Tongue (tissue), 3 donors: ENCODE measurements at places on chromosomes 2 and 18. TPM values are rescaled to one million over a fixed set of nuclear protein-coding genes. Genes with fewer than 3 reads are reported as not detected.

The EIF2AK2 gene
- 31.2 TPM for total RNA-seq

The MYL1 gene
- total RNA-seq = 6,866 TPM

The AQP4 gene
- 37.6 TPM for total RNA-seq

DNA sequence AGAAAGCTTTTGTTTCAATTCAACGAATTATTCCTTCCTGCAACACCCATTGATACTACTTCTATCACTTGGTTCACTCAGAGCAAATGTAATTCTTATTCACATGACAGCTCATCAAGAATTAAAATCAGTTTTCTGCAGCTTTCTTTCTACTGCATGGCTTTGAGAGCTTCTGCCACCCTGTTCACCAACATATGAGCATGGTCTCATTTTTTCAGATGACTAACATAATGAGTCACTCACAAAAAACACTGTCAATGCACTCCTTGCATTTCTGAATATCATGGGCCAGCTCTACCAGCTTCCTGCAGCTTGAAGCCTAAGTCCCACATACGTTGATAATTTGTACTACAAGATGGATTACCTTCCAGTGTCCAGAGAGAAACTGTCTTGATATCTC, 342.9 kb downstream of the LRATD1 start:
- DNase-seq = no peak

The GORASP2 gene
- 37.6 TPM for total RNA-seq

GRCh38 chr2:129437725-129438124, 541.7 kb upstream of the RAB6C start:
- DNase-seq = peak; percentile 29

DNA sequence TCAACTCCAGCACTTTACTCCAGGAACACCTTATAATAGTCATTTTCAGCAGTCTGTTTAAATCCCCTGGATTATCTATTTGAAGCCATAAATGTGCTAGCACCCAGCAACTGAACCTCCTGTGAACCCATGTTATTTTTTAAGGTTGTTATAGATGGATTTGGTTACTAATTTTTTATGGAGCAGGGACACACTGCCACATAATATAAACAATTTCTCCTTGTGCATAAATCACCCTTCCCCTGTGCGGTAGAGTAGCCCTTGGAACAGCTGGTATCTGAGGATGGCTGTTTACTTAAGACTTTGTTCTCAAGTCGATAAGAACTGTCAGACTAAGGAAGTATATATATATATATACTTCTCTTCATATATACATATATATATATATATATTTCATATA, 367.4 kb downstream of the EPHA4 start:
- DNase-seq = peak; percentile 9

DNA sequence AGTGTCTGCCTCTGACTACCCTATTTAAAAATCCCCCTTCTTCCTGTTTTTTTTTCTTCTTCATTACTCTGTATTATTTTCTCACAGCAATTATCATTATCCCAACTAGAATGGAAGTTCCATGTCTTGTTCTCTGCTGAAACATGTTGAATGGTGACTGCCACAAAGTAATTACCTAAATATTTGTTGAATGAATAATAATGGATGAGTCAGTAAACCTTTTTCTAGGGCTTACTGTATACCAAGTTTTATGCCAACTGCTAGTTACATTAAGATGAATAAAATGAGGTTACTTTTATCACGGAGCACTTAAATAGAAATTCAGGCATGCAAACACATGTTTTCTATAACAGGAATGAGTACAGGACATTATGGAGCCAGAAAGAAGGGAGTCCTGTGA, 490.6 kb downstream of the THSD7B start:
- no peak for DNase-seq

The ALPG gene
- not detected for total RNA-seq

DNA sequence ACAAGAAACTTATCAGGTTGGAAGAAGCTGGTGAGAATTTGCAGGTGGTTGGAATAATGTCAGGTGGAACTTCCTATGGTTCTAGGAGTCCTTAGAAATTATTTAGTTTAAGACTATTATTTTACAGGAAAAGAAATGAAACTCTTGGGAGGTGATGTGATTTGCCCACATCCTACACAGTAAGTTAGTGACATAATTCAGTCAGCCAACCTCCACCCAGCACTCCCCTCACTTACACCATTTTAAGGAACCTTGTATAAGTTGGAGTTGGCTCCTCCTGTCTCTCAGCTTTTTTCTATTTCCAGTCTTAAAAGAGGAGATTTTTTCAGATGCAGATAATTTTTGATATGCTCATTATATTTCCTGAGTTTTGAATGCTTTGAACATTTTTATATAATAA, 86.4 kb downstream of the SKA1 start:
- DNase-seq = no peak

DNA sequence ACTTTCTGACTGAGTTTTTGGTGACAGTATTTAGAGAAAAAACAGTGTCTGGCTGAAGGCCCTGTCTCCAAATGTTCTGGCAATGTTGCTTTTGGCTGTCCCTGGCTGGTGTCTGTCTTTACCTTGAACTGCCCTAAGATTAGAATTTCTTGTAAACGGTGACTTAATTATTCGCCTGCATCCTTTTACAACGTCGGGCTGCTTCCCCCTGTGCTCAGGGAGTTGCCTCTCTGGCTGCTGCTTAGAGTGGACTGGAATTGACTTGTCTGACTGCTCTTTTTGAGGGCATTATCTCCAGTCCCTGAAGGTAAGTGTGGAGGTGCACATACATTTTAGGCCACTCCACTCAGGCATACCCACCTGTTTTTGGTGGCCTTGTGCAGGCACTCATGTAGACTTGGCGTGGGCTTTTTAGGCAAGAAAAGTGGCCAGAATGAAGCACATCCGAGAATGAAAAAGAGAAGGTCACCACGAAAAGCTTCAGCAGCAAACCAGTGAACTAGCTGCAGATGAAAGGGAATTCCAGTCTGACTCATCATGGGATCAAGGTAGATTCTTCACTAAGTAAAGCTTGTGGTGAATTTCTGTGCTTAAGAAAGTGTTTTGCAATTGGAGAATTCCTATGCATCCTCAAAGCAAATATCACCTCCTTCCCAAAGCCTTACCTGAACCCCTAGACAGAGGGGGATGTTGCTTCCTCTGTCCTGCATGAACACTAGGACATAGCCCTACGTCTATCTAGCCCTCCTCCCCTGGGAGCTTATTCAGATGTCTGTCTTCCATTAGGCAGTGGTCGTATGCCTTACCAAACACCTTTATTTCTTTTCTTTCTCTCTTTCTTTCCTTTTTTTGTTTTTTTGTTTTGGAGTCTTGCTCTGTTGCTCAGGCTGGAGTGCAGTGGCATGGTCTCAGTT, 230.3 kb upstream of the TRIB2 start:
- no peak for DNase-seq

- no peak for DNase-seq
Observed at GRCh38 chr18:45090526-45091140, 409.9 kb downstream of the SETBP1 start.

DNA sequence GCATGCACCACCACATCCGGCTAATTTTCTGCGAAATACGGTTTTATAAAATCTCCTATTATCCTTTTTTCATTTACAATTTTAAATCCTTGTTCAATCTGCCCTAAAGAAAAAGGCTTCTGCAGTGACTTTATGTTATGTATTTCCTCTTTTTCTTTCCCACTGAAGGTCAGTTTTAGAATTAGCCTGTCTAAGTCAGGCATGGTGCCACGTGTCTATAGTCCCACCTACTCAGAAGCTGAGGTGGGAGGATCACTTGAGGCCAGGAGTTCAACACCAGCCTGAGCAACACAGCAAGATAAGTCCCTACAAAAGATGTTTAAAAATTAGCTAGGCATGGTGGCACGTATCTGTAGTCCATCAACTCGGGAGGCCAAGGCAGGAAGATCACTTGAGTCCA, 39.8 kb upstream of the TNFRSF11A start:
- DNase-seq = no peak

The RAPH1 gene
- total RNA-seq = 77.4 TPM

DNA sequence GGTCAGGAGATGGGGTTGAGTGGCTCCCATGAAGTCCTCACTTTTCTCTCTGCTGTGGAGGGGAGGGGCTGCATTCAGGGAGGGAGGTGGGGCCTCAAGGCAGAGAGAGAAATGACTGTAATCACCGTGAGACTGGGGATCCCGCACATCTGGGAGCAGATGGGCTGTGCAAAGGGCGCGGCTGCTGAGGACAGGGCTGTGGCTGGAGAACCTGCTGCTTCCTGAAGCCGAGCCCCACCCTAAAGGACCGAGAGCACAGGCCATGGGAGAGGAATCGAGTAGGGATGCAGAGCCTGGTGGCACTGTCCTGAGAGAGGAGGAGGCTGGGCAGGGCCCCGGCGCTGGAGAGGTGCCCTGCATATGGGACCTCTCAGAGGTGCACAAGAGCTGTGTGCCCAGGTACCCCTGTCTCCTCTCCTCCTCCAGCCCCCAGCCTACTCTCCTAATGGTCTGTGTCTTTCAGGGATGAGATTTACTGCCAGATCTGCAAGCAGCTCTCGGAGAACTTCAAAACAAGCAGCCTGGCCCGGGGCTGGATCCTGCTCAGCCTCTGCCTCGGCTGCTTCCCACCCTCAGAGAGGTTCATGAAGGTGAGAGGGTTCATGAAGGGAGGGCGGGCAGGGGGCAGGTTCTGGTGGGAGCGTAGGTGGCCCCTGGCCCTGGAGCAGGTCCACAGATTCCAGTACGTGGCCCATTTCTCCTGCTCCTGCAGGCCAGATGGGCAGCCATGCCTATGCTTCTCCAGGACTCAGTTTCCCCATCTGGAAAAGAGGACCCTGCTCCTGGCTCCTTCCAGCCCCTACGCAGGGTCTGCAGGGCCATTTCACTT, 25.9 kb upstream of the GPR17 start:
- no peak for DNase-seq

DNA sequence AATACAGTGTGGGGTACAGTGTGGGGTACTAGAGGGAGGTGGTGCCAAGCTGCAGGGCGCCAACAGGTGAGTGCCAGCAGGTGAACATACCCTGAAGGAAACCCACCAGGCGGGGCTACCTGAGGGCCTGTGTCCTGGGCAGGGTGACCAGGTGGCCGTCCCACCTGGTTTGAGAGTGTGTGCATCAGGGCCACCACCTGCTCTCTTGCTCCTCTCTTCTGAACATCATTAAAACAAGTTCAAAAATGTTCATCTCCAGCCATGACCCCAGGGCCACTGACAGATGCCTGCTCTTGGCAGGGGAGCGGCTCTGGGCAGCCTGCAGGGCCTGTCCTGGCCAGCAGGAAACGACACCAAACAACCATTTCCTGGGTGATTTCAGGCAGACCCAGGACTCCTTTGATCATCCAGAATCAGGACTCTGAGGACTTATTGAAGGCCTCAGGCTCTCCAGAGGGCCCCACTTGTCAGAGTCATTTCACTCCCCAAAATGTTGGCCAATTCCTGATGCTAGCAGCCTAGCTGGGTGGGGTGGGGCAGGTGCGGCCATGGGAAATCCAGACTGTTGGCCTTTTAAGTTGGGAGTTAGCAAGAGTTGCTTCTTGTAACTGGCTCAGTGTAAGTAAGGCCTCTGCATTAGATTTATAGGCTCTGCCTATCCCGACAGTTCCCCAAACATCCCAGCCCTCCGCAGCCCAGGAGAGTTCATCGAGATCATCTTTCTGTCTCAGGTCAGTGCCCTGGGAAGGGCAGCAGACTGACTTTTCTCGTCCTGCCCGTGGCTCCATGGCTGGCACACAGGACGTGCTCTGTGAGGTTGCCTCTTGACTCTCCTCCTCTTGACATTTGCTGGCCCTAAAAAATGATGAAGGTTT, 111.5 kb upstream of the ZNF236 start:
- DNase-seq = no peak

DNA sequence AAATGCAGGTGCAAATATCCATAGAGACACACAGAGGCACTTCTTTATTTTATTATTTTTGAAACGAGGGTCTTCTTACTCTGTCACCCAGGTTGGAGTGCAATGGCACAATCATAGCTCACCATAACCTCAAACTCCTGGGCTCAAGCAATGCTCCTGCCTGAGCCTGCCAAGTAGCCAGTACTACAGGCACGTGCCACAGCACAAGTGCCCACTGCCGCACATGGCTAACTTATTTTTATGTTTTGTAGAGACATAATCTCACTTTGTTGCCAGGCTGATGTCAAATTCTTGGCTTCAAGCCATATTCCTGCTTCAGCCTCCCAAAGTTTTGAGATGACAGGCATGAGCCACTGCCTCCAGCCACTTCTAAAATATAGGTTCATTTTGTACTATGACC, 537.6 kb downstream of the THSD7B start:
- DNase-seq = no peak

GRCh38 chr2:68414876-68415275, 49.8 kb downstream of the PLEK start:
- no peak for DNase-seq
